Omental fat pad (tissue), 4 donors: ENCODE measurements at places on chromosomes 1 and 21. TPM values are rescaled to one million over a fixed set of nuclear protein-coding genes. Genes with fewer than 3 reads are reported as not detected.

- no peak for DNase-seq
Measured at GRCh38 chr1:183159960-183160359, 26.1 kb upstream of the LAMC2 start.

GRCh38 chr1:227411066-227411465 lies 92.8 kb upstream of the CDC42BPA start:
- DNase-seq, result no peak

DNA sequence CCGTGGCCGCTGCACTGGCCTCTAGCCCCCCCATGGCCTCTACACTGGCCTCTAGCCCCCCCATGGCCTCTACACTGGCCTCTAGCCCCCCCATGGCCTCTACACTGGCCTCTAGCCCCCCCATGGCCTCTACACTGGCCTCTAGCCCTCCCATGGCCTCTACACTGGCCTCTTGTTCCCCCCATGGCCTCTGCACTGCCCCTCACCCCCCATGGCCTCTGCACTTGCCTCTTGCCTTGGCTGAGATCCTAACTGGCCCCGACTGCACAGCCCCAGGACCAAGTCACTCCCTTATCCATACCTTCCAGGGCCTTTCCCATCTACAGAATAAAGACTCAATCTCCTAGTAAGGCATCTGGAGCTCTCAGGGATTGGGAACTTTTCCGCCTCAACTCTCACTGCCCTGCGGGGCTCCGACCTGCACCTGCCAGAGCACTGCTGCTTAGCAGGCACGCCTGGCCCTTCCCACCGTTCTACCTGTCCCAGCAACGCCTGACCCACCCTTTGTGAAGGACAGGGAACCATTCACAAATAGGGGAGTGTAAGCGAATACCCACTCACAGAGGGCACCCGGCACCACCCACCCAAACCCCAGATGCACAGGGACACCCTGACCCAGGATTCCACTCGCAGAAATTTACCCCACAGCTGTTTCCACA lies 38.8 kb downstream of the ACOT7 start:
- no peak for DNase-seq

DNA sequence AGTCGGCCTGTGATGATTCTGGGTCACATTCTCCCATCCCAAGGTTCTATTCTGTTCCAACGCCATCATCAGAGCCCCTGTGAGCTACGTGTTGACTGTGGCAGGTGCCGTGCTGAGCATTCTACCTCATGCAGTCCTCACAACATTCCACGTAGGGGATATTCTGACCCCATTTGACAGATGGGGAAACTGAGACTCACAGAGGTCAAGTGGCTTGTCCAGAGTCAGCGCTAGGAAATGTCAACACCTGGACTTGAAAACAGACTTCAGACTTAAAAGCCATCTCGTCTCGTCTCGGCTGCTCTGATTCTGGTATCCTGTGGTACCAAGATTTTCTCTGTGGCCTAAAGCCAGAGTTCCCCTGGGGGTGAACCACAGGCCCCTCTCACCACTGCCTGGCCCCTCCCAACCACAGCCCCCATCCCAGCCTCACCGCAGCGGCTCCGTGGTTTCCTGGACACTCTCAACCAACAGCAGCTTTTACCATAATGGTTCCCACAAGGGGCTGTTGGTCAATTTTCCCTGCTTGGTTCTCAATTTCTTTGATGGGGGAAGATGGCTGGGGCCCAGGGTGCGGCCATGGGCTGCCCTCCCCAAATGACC lies 39.6 kb downstream of the SDC3 start:
- no peak for DNase-seq

DNA sequence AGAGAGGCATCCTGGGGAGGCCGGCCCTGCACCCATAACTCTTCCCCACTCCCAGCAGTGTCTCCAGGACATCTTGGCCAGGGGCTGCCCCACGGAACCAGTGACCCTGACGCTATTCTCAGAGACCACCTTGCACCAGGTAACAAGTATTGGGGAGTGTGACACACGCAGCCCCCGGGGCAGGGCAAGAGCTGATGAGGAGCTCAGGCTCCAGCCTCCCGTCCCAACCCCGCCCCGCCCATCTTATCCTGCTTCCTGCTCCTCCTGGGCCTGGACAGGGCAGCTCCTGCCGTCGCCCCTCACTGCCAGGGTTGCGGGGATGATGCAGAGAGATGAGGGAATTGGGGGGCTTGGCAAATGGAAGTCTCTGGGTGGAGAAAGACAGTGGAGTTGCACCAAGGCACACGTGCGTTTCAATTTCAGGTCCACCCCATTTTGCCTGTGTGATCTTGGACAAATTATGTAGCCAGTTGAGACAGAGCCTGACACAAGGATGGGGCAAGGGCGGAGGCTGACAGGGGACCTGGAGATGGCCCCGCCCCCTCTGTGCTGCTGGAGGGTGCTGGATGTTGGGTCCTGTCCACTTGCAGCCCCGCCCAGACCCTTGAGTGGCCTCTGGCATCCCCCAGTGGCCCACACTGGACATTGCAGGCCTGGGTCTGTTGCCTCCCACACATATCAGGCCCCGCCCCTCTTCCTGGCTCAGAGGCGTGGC lies 10.7 kb downstream of the CLCNKA start:
- peak; percentile 66 for DNase-seq

- DNase-seq, result no peak
Measured at GRCh38 chr1:45820173-45820572, 16.8 kb downstream of the MAST2 start.

DNA sequence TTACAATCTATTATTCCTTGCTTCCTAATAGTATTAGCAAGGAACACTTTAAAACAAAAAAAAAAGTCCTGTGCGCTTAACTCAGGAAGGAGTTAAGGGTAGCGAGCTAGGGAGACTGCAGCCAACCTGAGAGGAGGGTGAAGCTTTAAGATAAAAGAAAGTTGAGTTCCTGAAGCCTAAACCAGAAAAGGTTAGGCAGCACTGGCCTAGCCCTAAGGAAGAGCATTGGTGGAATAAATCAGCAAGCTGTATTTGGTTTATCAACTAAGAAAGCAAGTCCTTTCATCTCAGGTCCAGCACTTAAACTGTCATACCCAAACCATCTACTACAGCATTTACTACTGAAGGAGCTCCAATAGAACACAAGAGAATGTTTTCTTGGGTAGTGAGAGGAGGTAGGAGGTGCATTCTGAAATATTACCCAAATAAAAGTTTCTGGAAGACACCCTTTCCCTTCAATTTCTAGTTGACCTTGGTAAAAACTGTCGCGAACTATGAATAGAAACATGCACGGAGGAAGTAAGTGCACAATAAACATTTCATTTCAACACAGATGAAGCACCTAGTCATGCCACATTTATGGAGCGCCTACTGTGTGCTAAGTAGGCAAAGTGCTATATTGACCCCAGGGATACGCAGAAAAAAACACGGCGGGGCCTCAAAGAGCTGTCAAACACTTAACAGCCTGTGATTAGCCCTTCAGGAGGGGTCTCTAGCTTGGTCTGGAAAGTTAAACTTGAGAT lies 1.3 kb downstream of the GLRX2 start:
- DNase-seq, result no peak

DNA sequence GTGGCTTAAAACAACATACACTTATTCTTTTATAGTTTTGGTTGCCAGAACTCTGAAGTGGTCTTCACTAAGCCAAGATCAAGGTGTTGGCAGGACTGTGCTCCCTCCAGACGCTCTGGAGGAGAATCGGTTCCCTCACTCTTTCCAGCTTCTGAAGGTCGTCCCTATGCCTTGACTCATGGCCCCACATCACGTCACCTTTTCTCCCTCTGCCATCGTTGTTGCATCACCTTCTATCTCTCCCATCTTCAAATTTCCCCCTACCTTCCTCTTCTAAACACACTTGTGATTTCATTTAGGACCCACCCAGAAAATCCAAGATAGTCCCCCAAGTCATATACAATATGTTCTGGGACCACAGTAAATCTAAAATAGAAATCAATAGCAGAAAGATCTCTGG lies 12.4 kb downstream of the HHIPL2 start:
- no peak for DNase-seq

SMIM11 gene
- 4.4 TPM for total RNA-seq

PLPPR4 gene
- total RNA-seq, result 1.9 TPM

EPS8L3 gene
- not detected for total RNA-seq

TMEM79 gene
- 4.3 TPM for total RNA-seq

CASQ1 gene
- total RNA-seq, result not detected

RIPPLY3 gene
- total RNA-seq, result not detected
